ENCODE measurements at places on chromosomes 12 and 14. TPM values are rescaled to one million over a fixed set of nuclear protein-coding genes. Genes with fewer than 3 reads are reported as not detected.

The KRT75 gene
- not detected for total RNA-seq

- no peaks in the 10 kb centered on the region for H3K4me1 ChIP-seq
- no peak overlapping the region for H3K4me3 ChIP-seq
- no peak overlapping the region for H3K27ac ChIP-seq
- H3K27me3 ChIP-seq = no peaks in the 10 kb centered on the region
- no peak for DNase-seq
Measured at GRCh38 chr14:54944737-54945391, 42.2 kb upstream of the GCH1 start.

GRCh38 chr12:108297895-108298760 lies 41.0 kb downstream of the CMKLR1 start:
- H3K27ac ChIP-seq = no peak overlapping the region
- no peaks in the 10 kb centered on the region for H3K36me3 ChIP-seq
- H3K4me3 ChIP-seq = no peak overlapping the region
- no peak for DNase-seq

GRCh38 chr14:65486863-65487262 lies 74.3 kb downstream of the FUT8 start:
- H3K4me3 ChIP-seq = no peak overlapping the region
- H3K4me1 ChIP-seq = peaks cover 14% of the 10 kb centered on the region

The GPRC5D gene
- not detected for total RNA-seq

The CLEC6A gene
- not detected for total RNA-seq

The CFAP251 gene
- 4.4 TPM for total RNA-seq

DNA sequence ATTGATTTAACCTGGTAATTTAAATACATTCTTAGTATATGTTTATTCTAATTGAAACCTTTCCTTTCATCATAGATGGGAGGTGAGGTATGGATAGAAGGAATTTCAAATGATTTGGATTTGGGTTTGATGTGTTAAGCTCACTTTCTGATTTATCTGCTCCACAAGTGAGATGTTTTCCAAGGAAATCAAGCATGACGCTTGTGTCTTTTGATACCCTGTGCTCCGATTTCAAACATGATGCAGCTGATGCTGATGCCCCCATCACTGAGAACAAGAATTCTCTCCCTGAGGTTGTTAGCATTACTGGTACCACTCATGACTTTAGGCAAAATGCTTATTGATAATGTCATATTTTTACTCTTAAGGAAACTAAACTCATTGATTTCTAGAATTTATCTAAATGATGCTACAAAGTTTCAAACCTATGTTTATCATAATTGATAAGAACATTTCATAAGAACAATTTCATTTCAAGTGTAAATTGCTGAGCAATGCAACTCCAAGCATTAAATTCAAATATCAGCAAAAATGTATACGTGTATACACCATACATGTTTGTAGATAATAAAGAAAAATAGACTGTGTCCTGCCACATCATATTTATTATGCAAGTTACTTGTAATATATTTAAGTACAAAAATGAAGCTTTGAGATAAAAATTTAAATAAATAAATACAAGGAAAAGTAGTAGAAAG lies 75.5 kb upstream of the LRIG3 start:
- no peaks in the 10 kb centered on the region for H3K27me3 ChIP-seq
- no peak overlapping the region for H3K27ac ChIP-seq

DNA sequence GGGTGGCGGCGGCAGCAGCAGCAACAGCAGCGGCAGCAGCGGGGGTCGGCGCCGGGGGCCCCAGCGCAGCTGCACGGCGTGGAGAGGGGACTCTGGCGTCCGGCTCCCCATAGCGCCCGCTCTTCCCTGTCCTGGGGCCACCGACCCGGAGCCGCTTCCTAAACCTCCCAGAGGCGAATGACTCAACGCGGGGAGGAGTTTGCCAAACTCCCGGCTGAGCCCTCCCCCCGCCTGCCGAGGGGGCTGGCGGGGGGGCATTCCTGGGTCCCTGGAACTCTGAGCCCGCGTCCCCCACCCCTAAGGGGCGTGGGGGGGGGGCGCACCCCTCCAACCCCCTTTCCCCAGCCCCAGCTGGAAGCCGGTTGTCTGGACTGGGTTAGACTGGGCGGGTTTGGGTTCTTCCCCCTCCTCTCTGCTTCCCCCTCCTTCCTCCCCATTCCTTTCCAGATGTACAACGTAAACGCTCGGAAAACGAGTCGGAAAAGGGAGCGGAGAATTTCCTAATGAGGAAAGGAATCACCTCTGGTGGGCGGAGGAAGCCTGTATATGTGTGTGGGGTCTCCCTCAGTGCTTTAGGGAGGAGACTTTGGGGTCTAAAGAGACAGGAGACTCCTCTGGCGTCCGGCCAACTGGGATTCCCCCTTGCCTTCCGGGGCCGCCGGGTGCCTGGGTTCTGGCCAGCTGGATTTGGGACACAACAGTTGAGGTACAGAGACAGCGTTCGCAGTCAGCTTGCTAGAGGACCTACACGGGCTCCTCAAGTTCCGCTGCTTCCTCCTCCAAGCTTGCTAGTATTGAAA lies at the start of gene ITGA5:
Gene ITGA5 (minus strand): TSS at position 179 of the 800 bp plus-strand sequence. CDS start 68 bp downstream, at position 111.
- no peaks in the 10 kb centered on the region for H3K27me3 ChIP-seq
- H3K36me3 ChIP-seq = no peaks in the 10 kb centered on the region
- DNase-seq = peak; percentile 73
- H3K27ac ChIP-seq = peak within 1 kb of the TSS; percentile 95

The GPD1 gene
- 188 TPM for total RNA-seq

- H3K36me3 ChIP-seq = no peaks in the 10 kb centered on the region
- no peaks in the 10 kb centered on the region for H3K27me3 ChIP-seq
- H3K27ac ChIP-seq = no peak overlapping the region
- no peak for DNase-seq
- H3K4me3 ChIP-seq = no peak overlapping the region
Measured at GRCh38 chr14:41865894-41866293, 259.2 kb downstream of the LRFN5 start.

The PCED1B gene
- 2.2 TPM for total RNA-seq

DNA sequence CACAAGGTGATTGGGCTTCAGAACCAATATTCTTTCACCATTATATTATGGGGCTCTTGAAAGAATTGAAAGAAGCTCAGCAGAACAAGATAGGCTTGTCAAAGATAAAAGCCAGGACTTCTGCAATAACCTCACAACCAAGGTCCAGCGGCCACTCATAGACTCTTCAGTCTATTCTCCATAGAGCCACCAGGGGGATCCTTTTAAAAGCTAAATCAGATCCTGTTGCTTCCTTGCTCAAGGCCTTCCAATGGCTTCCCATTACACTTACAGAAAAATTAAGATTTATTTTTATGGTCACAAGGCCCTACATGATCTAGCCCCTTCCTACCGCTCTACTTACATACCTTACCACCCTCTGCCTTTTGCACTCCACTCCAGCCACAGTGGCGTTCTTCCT lies 169.6 kb downstream of the C12orf42 start:
- no peak for DNase-seq
- no peak overlapping the region for H3K4me3 ChIP-seq
- H3K36me3 ChIP-seq = no peaks in the 10 kb centered on the region
- H3K27ac ChIP-seq = no peak overlapping the region
- H3K4me1 ChIP-seq = no peaks in the 10 kb centered on the region

The PLBD1 gene
- total RNA-seq = 10.6 TPM

DNA sequence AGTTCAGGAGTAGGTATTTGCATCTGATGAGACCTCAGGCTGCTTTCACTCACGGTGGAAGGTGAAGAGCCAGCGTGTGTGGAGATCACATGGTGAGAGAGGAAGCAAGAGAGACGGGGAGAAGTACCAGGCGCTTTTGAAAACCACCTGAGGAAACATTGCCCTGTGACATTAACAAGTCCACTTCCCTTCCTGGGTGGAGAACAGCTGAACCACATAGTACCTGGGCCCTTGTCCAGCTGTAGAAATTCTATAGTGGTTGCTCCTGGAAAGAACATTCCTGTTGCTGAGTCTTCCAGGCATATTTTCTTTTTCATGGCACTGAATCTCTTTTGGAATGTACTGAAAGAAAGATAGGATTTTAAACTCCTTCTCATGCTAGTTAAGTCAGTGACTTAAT lies 87.3 kb upstream of the RIN3 start:
- H3K27ac ChIP-seq = no peak overlapping the region
- no peak for DNase-seq
- H3K4me3 ChIP-seq = no peak overlapping the region
- H3K4me1 ChIP-seq = no peaks in the 10 kb centered on the region
- no peaks in the 10 kb centered on the region for H3K27me3 ChIP-seq

DNA sequence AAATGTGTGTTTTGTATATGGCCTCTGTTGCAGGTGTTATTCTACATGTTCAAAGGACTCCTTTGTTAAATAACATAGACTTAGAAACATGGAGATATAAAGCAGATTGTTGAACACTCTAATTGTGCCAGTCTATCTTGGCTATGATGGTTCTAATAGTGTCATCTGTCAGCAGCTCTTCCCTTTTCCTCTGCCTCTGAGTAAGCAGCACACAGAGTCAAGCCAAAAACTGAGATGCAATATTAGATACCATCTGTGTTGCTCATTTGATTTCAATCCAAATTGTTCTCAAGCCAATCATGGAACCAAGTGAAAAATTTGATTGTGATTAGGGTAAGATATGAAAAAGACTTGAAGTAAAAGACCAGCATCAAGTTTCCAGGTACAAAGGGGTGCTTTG lies 871.1 kb upstream of the MGAT4C start:
- no peak overlapping the region for H3K27ac ChIP-seq
- H3K4me1 ChIP-seq = no peaks in the 10 kb centered on the region

The DLGAP5 gene
- 0.44 TPM for total RNA-seq

The NDRG2 gene
- 724 TPM for total RNA-seq

DNA sequence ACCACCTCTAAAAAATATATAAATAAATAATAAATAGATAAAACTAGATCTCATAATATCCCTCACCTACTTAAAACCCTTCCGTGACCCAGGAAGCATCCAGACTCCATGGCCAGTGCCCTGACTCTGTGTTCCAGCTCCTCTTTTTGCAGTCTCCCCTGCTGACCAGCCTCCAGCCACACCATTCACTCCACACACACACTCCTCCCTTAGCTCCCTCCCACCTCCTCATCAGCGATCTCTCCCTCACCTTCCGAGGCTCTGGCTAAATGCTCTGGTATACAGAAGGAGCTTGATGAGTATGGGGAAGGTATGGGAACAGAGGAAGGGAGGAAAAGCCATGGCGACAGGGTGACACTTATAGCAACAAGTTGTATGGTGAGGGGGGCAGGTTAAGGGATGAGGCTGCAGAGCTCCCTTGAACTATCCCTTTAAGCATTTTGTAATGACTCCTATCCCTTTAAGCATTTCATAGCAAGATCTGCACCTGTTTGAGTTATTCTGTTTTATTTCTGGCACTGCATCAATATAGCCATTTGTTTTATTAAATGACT lies 26.1 kb upstream of the EIF4B start:
- H3K27ac ChIP-seq = no peak overlapping the region
- H3K4me1 ChIP-seq = no peaks in the 10 kb centered on the region
- no peak overlapping the region for H3K4me3 ChIP-seq
- H3K27me3 ChIP-seq = no peaks in the 10 kb centered on the region

DNA sequence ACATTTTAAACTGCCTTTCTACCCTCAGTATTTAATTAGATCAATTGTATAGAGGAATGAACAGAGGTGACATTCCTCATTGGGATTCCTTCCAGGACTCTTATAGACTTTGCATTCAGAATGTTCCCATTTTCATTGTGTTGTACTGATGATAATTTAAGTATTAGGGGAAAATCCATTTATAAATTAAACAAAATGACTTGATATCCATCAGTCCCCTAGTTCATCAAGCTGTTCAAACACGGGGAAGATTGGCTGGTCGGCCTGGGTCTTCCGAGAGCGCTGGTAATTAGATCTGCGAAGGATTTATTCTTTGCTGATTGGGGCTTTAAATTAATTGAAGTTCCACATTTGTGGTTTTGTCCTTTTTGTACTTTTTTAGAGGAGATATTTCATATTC lies 274.0 kb downstream of the EGLN3 start:
- H3K4me1 ChIP-seq = peaks cover 6% of the 10 kb centered on the region
- H3K36me3 ChIP-seq = no peaks in the 10 kb centered on the region
- no peak for DNase-seq
- no peaks in the 10 kb centered on the region for H3K27me3 ChIP-seq
- H3K27ac ChIP-seq = no peak overlapping the region

DNA sequence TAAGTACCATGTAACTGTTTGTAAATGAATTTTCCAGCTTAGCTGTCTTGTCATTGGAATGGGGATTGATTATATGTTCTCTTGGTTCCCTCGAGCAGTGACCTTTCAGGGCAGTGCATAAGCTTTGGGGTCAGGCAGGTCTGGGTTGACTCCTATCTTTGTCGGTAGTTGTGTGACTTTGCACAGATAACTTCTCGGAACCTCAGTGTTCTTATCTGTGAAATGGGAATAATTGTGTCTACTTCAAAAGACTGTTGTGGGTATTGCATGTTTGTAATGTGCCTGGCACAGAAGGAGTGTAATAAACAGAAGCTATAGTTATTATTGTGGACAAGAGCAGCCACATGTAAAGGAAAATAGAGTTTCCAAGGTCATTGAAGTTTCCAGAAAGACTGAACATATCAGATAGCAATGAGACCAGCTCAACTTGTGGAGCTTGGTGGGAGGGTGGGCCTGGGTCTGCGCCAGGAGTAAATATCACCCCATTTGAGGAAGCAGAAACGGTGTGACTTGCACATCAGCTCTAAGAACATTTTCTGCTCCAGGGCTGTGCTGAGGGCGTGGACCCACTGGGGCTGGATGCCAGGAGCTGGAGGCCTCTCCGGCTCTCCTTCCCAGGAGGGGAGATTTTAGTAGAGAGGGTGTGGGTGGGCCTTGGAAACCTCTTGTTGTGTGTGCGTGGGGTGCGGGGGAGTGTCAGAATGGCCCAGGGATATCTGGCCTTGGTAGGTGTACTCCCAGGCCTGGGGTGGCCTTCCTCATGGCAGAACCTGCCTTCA lies 19.7 kb downstream of the FOS start:
- no peak for DNase-seq
- no peak overlapping the region for H3K4me3 ChIP-seq
- H3K36me3 ChIP-seq = no peaks in the 10 kb centered on the region

DNA sequence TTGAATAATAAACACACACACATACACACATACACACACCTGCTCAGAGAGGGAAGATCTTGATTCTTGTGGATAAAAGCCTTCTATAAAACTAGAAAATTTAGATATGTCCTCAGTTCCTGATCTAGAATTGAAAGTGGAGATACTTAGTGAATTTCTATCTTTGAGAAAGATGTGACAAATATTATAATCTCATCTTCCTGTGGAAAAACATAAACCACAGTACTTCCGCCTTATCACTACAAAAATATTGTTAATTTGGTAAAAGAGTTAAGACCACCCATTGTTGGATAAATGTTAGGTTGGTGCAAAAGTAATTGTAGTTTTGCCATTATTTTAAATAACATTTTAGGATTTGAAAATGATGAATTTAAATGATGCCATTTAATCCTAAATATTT lies at the start of gene KLRK1:
Gene KLRK1 (minus strand): TSS at position 138 of the 400 bp plus-strand sequence. CDS start 1,231 bp downstream, outside the sequence.
- H3K27me3 ChIP-seq = no peaks in the 10 kb centered on the region
- H3K4me1 ChIP-seq = peaks cover under 1% of the 10 kb centered on the region
- H3K4me3 ChIP-seq = no peak within 1 kb of the TSS
- H3K27ac ChIP-seq = no peak within 1 kb of the TSS

The BMAL2 gene
- total RNA-seq = 2.2 TPM

The SMCO2 gene
- total RNA-seq = not detected

DNA sequence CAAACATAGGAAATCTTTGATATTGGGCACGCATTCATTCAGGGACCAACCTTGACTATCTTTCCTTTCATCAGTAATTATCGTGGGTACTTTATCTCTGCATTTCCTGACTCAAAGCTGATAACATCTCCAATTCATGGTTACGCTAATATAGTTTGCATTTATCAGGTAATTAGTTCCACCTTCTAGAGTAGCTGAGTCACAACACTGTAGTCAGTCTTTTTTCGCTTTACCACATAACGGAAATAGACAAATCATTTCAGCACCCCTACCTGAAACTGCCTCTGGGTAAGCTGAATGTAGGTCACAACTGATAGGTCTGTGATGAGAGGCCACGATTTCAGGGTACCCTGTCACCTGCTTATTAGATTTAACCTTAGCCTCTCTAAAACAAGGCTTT lies 36.7 kb upstream of the IL22 start:
- DNase-seq = no peak
- no peaks in the 10 kb centered on the region for H3K4me1 ChIP-seq
- H3K27ac ChIP-seq = no peak overlapping the region
- H3K27me3 ChIP-seq = no peaks in the 10 kb centered on the region

The LRRC10 gene
- total RNA-seq = not detected
